ENCODE measurements at places on chromosomes 5 and 9.

GRCh38 chr9:31030741-31031202, 1353.7 kb upstream of the ACO1 start:
- no peak for DNase-seq

DNA sequence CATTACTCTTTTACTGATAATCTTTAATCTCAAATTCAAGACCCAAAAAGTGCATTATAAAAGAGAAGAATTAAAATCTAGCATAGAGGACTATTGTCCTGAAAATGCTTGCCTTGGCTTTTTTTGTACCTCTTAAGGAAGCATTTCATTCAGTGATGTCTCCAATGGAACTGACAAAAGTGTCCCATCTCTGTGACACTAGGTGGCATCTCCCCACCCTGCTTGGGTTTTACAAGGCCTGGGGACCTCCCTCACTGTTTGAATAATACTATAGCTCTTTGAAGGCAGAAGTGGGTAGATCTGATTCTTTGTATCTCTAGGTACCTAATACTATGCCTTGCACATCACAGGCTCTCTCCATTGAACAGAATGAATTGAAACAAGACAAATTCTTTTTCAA, 180.6 kb downstream of the EPB41L4A start:
- no peak for DNase-seq

DNA sequence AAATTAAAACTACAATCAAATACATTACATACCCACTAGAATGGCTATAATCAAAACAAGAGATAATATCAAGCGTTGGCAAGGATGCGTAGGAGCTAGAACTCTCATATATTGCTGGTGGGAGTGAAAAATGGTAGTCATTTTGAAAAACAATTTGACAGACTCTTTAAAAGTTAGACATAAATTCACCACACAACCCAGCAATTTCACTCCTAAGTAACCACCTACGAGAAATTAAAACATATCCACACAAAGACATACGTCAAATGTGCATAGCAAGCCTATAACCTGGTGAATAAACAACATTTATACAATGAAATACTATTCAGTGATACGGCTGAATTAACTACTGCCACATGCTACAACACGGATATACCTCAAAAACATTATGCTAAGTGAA, 44.7 kb downstream of the GKAP1 start:
- no peak for DNase-seq

- DNase-seq, result no peak
Observed at GRCh38 chr9:5642170-5642569, 13.3 kb downstream of the RIC1 start.

GRCh38 chr9:5621327-5621726, 7.6 kb upstream of the RIC1 start:
- DNase-seq, result no peak

DNA sequence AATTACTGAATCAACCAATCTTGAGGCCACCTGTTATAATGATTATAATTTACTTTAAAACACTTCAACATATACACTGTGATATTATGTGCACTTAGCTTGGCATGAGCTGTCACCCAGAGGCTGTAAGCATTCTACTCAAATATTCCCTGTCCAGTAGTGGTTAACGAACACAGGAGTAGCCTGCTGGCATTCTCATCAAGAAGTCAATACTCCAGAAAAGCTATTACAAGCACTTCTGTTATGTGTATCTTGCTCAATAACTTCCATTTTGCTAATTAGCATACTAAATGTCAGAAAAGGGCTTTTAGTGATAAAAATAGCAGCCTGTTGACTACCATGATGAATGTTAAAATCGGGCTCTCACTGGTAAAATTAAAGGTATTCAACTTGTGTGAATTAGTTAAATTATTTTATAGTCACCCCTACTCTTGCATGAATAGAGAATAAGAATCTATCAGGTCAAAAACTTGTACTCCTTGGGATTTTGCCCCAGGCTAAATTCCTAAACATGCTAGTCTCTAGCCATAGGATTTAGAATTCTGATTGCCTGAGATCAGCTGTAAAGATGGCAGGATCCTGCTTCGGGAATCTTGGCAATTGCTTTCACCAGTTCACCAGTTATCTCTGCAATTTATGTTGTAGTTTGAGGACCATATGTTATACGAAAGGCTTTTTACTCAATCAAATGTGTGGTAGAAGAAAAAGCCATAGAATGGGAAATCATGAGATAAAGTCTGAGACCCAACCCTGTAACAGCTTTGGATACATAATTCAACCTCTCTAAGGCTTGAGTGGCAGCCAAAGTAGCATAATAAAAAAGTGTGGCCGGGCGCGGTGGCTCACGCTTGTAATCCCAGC, 43.4 kb upstream of the PAM start:
- DNase-seq, result no peak

DNA sequence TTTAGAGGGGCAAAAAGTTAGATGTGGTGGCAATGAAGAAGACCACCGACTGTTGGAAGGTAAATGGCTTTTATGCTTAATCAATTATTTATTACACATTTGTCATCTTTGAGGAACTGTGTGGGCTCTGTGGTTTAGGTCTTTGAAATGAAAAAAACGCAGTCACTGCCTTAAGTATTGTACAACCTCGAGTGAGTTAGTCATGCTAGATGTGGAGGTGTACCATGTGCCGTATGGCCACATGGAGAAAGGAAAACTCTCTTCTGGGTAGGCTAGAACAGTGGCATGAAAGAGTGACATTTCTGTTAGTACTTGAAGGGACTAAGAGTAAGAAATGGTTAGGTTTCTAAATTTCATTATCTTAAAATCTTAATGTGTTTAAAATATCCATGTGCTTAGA, 166.1 kb downstream of the HACD4 start:
- DNase-seq, result no peak

DNA sequence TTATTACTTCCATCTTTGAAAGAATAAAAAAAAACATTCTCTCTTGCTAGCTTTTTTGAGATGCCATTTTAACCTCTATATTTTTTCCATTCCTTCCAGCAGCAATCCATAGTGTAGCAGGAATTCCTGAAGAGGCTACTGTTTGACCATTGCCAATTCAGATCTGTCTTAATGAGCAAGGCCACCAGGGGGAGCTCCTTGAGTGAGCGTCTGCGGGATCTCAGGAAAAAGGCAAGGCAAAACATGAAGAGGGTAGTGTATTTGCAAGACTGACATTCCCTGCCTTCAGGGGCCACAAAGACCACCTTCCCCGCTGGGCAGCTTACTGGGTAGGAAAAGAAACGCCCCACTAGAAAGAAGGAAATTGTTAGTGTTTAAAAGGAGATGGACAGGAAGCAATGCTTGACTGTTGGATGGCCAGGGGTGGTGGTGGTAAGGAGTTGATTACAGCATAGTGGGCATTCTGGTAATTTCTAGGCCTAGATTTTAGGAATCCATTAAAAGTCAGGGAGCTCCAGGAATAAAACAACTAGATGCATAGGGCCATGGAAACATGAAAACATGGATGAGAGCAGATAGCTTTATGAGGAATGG, 206.6 kb upstream of the HAPLN1 start:
- DNase-seq, result no peak

DNA sequence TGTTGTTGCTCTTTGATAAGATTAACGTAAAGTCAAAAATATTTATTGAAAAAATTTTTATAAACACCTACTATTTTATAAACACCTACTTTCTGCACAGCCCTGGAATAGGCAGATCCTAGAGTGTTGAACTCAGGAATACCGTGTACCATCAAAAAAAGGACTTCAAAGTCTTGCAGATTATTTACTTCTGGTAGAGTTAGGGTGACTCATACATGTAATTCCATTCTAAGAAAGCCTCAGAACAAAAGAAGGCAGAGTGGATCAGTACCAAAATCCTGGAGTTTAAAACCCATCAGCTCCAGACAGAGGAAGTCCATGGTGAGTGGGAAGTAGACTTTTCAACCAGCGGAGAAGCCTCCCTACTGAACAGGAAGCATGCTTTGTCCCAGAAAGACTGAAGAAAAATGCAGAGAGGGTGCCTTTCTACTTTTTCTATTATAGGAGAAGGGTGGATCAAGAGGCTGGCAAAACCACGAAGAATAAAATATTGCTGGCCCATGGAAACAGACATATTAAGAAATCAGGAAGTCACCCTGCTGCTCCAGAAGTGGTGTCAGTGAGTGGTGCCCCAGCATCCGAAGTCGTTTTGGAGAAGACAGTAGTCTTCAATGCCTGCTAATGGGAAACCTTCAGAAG, 45.1 kb upstream of the DAB2 start:
- no peak for DNase-seq

DNA sequence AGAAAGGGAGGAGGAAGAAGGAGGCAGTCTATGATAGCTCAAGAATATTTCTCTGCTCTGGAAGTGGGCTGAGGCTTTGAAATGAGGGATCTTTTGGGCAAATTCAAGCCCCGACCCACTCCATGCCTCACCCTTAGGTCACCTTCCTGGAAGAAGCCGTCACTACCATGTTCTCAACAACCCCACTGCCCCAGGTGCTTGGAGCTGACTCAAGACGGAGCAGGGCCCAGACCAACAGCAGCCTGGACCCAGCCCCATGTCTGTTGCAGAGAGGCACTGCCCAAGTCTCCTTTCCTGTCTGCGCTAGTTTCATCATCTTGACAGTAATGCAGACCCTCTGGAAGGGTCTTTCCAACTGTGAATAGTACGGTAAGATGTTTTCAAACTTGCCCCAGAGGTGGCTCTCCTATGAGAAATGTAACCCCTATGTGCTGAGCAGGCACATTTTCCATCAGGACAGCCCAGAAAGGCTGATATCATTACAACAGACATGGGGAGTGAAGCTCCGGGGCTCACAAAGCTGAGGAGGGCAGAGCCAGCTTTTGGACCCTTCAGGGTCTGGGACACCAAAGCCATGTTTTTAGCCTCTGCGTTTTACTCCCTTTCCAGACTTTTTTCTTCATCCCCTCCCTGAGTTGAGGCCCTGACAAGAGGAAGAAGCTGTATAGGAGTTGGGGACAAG, 128.2 kb upstream of the LARP1 start:
- no peak for DNase-seq

DNA sequence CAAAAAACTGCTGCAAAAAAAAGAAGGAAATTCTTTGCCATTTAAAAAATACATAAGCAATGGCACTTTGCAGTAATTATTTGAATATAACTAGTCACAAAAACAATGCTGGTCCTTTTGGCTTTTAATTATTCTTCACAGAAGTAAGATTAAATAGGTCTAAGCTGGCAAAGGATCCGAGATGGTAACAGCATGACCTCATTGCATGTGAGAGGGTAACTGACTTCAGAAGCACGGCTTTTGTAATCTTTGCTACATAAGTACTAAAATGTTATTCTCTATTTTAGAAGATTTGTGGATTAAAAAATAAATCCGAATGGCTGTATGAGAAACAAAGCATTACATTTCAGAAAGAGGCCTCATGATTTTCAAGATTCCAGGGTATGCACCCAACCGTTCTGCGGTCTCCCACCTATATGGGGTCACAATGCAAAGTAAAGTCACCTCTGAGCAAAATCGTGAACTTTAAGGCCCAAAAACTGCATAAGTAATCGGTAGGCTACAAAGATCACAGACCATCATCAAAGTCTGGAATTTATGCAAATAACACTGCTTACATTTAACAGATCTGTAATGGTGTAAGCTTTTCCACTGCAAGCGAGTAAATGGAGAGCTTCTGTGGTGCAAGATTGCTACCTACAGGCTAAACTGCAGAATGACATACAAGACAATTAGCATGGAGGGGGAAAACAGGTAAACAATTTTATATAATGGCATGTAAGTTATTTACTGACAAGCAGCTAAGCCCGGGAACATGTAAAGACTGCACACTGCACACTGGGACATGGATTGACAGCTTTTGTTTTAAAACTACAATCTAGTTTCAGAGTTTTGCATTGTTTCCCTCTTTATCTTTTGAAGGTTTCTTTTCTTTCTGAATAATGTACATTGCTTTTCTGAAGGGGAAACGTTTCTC, 231.6 kb downstream of the SLF1 start:
- no peak for DNase-seq

- no peak for DNase-seq
Observed at GRCh38 chr9:88678431-88678830, 143.5 kb downstream of the NXNL2 start.

DNA sequence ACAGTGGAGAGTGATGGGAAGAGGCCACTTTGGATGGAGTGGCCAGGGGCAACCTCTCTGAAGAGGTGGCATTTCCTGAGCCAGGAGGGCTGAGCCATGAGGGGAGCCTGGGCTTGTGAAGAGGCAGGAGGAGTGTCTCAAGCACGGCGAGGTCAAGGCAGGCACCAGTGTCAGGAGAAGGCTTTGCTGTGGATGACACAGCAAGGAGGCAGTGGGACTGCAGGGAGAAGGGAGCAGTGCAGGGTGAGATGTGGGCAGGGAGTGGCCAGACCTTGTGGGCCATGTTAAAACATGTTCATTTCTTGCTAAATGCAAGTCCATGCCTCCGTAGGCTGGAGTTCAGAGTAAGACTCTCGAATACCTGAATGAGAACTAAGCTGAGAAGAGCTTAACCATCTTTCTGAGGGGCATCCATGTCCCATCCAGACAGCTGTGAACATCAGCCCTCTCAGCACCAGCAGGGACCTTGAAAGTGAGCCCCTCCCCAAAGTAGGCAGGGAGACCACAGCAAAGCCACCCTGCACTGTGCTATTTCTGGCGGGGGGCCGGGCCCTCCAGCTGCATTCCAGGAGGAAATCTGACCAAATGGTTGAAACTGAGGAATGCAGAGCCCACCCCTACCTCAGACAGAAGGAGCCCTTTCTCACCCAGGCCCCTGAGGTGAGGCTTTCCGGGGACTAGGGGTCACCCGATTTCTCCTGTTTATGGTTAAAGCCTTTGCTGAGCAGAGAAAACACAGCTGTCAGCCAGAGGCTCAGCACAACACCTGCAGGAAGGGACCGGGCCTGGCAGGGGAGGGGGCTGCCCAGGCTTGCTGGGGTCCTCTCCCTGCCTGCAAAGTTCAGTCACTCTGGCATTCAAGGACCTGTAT, 16.1 kb upstream of the ARSI start:
- no peak for DNase-seq

- no peak for DNase-seq
Observed at GRCh38 chr5:66958980-66959641, 237.5 kb downstream of the CD180 start.

GRCh38 chr5:177429248-177430040, 3.0 kb downstream of the GRK6 start:
- peak; percentile 66 for DNase-seq

GRCh38 chr9:136795000-136795348, 1.2 kb upstream of the CCDC183 start:
- DNase-seq, result no peak

DNA sequence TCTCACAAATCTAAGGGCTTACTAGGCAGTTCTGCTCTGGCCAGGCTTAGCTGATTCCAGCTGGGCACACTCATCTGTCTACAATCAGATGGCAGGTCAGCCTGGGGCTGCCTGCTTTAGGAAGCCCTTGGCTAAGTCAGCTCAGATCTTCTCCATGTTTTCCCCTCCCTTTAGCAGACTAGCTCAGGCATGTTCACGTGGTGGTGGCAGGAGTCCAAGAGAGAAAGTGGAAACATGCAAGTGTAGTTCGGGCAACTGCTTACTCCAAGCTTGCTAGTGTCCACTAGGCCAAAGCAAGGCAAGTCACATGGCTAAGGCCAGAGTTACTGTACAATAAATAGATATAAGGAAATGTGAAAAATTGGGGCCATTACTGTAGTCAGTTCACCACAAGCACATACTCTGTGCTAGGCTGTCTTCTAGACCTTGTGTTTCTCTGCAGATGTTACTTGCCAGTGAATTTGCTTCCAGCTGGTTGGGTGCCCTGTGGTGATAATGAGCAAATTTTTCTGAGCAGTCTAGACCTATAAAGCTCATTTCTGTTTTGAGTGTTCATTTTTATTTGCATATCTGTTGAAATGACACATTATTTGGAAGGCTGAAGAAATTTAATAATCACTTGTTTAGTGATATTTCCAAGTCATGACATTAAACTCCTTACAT, 38.3 kb downstream of the RECK start:
- DNase-seq, result no peak

- no peak for DNase-seq
Observed at GRCh38 chr9:115717711-115718173, 435.8 kb upstream of the PAPPA start.

- no peak for DNase-seq
Observed at GRCh38 chr5:176614805-176615478, 5.0 kb upstream of the GPRIN1 start.
